ENCODE measurements at places on chromosomes 12 and 14.

GRCh38 chr12:77345336-77345735, 280.0 kb upstream of the E2F7 start:
- no peaks in the 10 kb centered on the region for H3K4me1 ChIP-seq
- DNase-seq = no peak
- H3K27me3 ChIP-seq = no peaks in the 10 kb centered on the region
- H3K4me3 ChIP-seq = no peak overlapping the region

GRCh38 chr12:6539707-6540134, 5.4 kb downstream of the GAPDH start:
- H3K4me1 ChIP-seq = peaks cover 76% of the 10 kb centered on the region
- H3K27me3 ChIP-seq = no peaks in the 10 kb centered on the region
- peak overlapping the region; percentile 51 for H3K27ac ChIP-seq
- peaks cover 75% of the 10 kb centered on the region for H3K36me3 ChIP-seq

- H3K36me3 ChIP-seq = no peaks in the 10 kb centered on the region
- no peak overlapping the region for H3K4me3 ChIP-seq
- no peaks in the 10 kb centered on the region for H3K27me3 ChIP-seq
- peaks cover 24% of the 10 kb centered on the region for H3K4me1 ChIP-seq
- H3K27ac ChIP-seq = no peak overlapping the region
Observed at GRCh38 chr12:44972746-44973421, 78.0 kb downstream of the DBX2 start.

DNA sequence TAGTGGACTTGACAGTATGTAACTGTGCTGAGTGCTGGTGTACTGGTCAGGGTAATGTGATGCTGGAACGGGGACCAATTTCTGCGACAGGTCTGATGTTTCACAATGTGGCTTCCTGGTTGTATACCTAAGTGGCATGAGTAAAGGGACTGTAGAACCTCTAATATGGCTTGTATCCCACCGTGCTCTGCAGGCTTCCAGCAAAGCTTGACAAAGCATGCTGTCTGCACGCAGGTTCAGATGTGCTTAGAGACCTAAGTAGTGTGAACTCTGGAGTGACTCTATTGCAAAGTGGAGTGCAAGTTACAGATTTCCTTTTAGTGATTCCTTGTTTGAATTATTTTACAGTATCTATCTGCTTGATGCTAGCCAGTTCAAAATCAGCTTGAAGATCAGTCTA, 415.8 kb upstream of the NOVA1 start:
- no peak overlapping the region for H3K4me3 ChIP-seq
- no peaks in the 10 kb centered on the region for H3K27me3 ChIP-seq
- DNase-seq = no peak

DNA sequence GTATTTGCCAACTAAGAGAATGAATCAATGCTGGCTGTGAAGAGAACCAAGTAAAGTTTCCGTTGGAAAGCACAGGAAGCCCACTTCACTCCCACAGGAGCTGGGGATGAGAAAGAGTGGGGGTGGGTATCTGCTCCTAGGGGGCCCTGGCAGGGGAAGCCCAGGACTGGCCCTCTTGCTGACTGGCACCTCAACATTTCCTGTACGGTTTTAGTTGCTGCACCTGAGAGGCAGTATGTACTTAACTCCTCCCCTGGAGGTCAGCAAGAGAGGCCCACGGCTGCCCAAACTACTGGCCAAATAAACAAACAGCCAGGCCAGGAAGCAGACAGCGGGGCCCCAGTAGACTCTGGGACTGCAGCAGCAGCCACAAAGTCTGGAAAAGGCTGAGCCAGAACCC, 33.8 kb upstream of the VWF start:
- no peaks in the 10 kb centered on the region for H3K4me1 ChIP-seq
- no peak overlapping the region for H3K27ac ChIP-seq
- no peak for DNase-seq
- H3K4me3 ChIP-seq = no peak overlapping the region
- no peaks in the 10 kb centered on the region for H3K27me3 ChIP-seq
- no peaks in the 10 kb centered on the region for H3K36me3 ChIP-seq

- no peak for DNase-seq
- H3K36me3 ChIP-seq = no peaks in the 10 kb centered on the region
- no peaks in the 10 kb centered on the region for H3K4me1 ChIP-seq
- H3K27me3 ChIP-seq = no peaks in the 10 kb centered on the region
- no peak overlapping the region for H3K27ac ChIP-seq
Observed at GRCh38 chr12:95962222-95962621, 19.1 kb downstream of the AMDHD1 start.

DNA sequence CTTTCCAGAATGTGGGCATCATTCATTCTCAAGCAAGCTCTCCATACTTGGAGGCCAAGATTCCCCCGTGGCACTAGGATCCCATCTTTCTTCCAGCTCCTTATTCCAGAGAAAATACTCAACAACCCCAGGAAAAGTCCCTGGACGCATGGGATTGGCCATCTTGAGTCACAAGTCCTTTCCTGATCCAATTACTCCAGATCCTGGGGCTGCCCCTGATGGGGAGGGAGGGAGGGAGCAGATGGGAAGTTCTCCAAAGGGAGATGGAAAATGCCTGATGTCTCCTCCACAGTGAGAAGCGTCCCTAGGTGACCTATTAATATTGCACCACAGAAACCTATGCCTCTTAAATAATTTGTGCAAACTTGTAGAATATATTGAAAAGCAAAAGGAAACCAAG, 12.4 kb upstream of the KCNK13 start:
- no peaks in the 10 kb centered on the region for H3K4me1 ChIP-seq
- H3K27me3 ChIP-seq = no peaks in the 10 kb centered on the region
- no peak for DNase-seq
- H3K27ac ChIP-seq = no peak overlapping the region
- H3K36me3 ChIP-seq = peaks cover 11% of the 10 kb centered on the region

DNA sequence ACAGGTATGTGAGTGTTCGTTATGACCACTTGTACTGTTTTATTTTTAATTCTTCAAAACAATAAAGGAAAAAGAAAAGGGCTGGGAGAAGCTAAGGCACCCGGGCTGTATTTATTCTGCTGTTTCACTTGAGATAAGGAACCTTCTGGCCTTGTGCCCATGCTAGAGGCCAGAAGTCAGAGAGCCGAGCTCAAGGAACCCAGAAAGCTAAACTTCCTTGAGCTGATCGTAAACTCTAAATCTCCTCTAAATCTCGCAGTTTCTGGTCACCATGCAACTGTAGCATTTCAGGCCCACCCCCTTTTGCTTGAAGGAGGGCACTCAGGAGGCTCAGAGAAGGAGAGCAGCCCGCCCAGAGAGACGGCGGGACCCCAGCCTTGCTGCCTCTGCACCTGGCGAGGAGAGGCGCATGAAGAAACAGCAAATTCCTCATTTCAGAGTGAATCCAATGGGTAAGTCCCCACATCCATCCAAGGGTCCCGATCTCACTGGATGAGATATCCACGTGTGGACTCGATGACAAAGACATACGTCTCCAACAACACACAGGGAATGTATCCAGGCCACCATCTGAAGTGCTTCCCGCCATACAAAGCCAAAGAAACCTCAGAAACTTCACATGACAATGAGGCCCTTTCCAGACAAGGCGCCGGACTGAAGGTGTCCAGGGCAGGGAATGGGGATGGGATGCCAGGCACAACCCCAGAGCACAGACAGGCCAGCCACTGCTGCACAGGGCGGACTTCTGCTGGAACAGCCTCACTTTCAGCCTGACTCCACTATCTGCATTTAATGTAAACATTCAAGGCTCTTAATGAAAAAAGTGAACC, 14.6 kb downstream of the CCDC88C start:
- H3K27ac ChIP-seq = peak overlapping the region; percentile 35
- H3K4me1 ChIP-seq = peaks cover 30% of the 10 kb centered on the region
- H3K27me3 ChIP-seq = no peaks in the 10 kb centered on the region
- H3K36me3 ChIP-seq = peaks cover 36% of the 10 kb centered on the region

DNA sequence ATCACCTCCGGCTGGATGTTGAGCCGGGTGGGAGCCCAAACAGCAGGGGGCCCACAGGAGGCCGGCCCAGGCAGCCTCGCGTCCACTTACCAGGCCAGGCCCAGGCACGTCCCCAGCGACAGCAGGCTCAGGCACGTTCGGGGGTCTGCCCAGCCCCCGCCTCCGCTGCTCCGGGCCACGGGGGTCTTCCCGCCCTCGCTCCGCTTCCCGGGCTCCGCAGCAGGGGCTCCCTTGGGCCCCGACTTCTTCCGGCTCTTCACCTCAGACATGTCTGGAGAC, 216 bp downstream of the IKBIP start:
- peaks cover 45% of the 10 kb centered on the region for H3K4me1 ChIP-seq
- peak overlapping the region; percentile 79 for H3K27ac ChIP-seq

GRCh38 chr12:106044773-106045172, 94.0 kb downstream of the NUAK1 start:
- no peak overlapping the region for H3K27ac ChIP-seq
- DNase-seq = no peak
- no peaks in the 10 kb centered on the region for H3K4me1 ChIP-seq
- no peak overlapping the region for H3K4me3 ChIP-seq
- peaks cover 10% of the 10 kb centered on the region for H3K27me3 ChIP-seq
- H3K36me3 ChIP-seq = no peaks in the 10 kb centered on the region

GRCh38 chr12:110307372-110307771, 26.3 kb downstream of the ATP2A2 start:
- H3K36me3 ChIP-seq = peaks cover 83% of the 10 kb centered on the region
- no peak overlapping the region for H3K4me3 ChIP-seq
- H3K4me1 ChIP-seq = no peaks in the 10 kb centered on the region
- no peaks in the 10 kb centered on the region for H3K27me3 ChIP-seq
- no peak overlapping the region for H3K27ac ChIP-seq

DNA sequence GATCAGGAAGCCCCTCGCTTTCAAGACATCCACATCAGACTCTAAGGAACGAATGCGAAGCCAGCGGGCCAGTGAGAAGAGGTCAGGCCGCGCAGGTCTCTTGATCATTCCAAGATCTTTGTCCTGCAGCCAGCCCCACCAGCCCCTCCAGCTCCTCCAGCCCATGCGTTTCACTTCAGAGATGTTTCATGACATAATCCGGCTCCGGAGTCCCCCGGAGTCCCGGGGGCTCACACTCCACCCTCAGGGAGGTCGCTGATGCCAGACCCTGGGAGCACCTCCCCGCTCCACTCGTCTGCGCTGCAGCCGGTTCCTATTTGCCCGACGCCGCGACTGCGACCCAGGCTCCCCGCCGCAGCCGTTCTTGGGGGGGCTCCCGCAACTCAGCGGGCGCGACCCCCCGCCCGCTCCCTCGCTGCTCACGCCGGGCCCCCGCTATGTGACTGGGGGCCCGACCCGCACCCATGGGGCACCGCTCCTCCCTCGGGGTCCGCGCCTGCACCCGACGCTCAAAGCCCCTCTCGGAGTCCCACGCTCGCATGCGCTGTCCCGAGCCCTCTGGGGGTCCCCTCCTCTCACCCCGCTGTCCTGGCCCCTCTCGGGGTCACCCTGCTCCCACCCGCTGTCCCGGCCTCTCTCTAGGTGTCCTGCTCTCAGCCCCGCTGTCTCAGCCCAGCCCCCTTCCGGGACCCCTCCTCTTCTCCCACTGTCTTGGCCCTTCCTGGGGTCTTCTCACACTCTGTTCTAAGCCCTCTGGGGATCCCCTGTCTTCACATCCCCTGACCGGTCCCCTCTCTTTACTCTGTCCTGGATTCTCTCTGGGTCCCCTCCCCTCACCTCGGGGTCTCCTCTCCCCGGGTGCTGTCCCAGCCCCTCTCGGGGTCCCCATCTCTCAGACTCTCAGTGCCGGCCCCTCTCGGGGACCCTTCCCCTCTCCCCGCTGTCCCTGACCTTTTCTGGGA, 1.1 kb downstream of the TAOK3 start:
- no peaks in the 10 kb centered on the region for H3K36me3 ChIP-seq
- peak; percentile 18 for DNase-seq
- H3K27me3 ChIP-seq = peaks cover 15% of the 10 kb centered on the region

- no peaks in the 10 kb centered on the region for H3K4me1 ChIP-seq
- H3K27me3 ChIP-seq = no peaks in the 10 kb centered on the region
- no peak for DNase-seq
- H3K36me3 ChIP-seq = no peaks in the 10 kb centered on the region
- no peak overlapping the region for H3K4me3 ChIP-seq
Observed at GRCh38 chr12:39586816-39587215, 32.8 kb downstream of the ABCD2 start.

DNA sequence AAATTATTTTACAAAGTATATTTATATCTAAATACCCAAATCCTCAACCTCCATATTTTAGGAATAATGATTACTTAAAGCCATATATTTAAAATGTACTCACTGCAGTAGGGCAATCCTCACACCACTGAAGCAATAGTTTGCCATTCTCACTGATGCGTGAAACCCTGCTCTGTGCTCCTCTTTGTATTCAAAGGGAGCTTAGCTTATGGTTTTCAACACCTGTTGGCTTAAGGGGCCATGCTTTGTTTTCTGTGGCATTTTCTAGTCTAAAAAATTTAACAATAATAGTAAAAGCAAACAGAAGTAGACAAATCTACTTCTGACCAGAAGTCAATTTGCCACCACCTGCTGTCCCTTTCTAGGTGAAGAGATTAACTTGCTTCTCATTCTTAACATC, 294.6 kb downstream of the FLRT2 start:
- no peak overlapping the region for H3K27ac ChIP-seq
- no peak overlapping the region for H3K4me3 ChIP-seq
- DNase-seq = no peak
- no peaks in the 10 kb centered on the region for H3K4me1 ChIP-seq
- H3K36me3 ChIP-seq = no peaks in the 10 kb centered on the region

- H3K36me3 ChIP-seq = no peaks in the 10 kb centered on the region
- H3K4me1 ChIP-seq = no peaks in the 10 kb centered on the region
- H3K27ac ChIP-seq = no peak overlapping the region
- no peak overlapping the region for H3K4me3 ChIP-seq
- no peak for DNase-seq
Observed at GRCh38 chr12:6211421-6211869, 11.2 kb downstream of the CD9 start.

DNA sequence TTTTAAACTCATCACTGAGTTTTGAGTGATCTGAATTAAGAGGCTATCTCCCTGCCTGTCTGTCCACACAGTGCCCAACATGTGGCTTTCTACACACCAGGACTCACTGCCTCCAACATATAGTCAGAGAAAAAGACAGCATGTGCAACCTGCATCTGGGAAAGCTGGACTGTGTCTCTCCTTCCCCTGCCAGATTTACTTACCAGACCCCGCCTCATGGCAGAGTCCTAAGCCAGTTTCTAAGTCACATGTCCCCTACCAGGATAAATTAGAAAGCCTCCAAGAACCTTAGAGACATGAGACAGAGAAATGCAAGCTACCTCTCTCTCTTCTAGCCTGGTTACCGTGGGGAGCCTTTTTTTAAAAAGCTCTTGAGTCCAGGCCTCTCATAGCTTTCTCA, 2.7 kb upstream of the HDAC7 start:
- no peak overlapping the region for H3K4me3 ChIP-seq
- no peak overlapping the region for H3K27ac ChIP-seq
- no peaks in the 10 kb centered on the region for H3K36me3 ChIP-seq
- peaks cover 46% of the 10 kb centered on the region for H3K4me1 ChIP-seq

GRCh38 chr14:51643140-51643539, 8.6 kb upstream of the FRMD6 start:
- no peak overlapping the region for H3K4me3 ChIP-seq
- no peak for DNase-seq
- no peaks in the 10 kb centered on the region for H3K27me3 ChIP-seq
- H3K27ac ChIP-seq = no peak overlapping the region
- no peaks in the 10 kb centered on the region for H3K4me1 ChIP-seq

- no peak for DNase-seq
- peaks cover 7% of the 10 kb centered on the region for H3K4me1 ChIP-seq
- no peaks in the 10 kb centered on the region for H3K27me3 ChIP-seq
- H3K36me3 ChIP-seq = no peaks in the 10 kb centered on the region
- H3K4me3 ChIP-seq = no peak overlapping the region
Observed at GRCh38 chr12:116813271-116814041, 67.8 kb downstream of the HRK start.

All from DND-41 (cell line).